ENCODE measurements at places on chromosomes 3 and 15.

- DNase-seq, result no peak
Observed at GRCh38 chr3:196177967-196178366, 33.2 kb downstream of the ZDHHC19 start.

DNA sequence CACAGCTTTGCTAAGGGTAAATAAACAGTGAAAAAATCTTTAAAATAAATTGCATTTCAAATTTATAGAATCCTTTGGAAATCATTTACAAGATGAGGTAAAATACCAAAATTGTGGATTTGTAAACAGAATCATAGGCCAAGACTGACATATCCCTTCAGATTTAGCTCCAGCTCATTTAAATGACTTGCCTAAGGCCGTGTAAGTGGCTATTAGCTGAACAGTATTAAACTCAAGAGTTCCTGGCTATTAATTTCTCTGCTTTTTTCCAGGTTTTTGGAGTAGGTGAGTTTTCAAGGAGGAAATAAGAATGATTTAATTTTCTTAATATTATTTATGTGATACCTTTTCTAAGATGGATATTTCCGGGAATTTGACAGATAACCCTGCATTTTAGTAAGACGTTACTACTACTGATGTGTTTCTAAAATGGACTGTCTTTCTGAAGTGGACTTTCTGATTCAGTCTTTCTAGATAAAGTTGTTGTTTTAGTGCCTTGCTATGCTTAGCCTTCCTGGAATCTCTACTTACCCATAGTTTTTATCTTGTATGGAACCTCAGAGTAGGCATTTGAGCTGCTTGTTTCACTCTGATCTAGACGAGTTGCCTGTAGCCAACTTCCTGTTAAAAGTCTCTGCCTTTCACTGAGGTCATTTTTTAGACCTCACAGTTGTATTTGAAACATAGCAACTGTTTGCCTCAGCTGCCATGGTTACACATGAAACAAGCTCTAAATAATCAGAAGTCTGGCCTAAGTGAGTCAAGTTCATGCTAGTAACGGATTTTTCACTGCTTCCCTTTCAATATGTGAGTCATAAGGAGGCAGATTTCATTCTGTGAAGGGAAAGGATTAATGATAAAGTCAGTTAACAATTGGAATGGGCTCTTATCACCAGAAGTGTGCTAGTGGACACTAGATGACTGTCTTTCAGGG is 127.0 kb downstream of the KLHL25 start:
- peak; percentile 7 for DNase-seq

DNA sequence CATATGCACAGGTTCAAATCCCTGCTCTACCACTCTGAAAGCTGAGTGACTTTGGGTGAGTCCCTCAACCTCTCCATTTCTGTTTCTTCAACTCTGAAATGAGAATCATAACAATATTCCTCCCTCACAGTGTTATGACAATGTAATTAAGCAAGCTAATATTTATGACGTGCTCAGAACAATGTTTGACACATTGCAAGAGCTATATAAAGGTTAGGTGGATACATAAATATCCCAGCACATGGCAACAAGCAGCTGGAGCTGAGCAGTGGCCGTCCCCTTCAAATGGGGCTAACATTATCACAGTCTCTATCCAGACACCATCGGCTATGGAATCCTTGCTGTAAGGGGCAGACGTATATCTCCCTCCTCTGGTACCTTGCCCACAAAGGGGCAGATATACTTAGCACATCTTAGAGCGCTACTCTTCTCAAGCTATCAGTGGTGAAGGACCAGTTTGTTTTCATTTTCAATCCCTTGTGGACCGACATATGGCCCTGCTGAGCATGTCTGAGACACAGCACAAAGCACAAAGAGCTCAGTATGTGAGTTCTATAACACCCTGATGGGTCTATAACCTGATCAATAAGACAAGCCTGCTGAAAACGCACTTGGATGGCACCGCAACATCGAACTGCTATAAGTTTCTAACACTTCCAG is 80.9 kb downstream of the PRICKLE2 start:
- DNase-seq, result no peak

GRCh38 chr3:172699031-172699430 is 11.8 kb downstream of the NCEH1 start:
- no peak for DNase-seq

DNA sequence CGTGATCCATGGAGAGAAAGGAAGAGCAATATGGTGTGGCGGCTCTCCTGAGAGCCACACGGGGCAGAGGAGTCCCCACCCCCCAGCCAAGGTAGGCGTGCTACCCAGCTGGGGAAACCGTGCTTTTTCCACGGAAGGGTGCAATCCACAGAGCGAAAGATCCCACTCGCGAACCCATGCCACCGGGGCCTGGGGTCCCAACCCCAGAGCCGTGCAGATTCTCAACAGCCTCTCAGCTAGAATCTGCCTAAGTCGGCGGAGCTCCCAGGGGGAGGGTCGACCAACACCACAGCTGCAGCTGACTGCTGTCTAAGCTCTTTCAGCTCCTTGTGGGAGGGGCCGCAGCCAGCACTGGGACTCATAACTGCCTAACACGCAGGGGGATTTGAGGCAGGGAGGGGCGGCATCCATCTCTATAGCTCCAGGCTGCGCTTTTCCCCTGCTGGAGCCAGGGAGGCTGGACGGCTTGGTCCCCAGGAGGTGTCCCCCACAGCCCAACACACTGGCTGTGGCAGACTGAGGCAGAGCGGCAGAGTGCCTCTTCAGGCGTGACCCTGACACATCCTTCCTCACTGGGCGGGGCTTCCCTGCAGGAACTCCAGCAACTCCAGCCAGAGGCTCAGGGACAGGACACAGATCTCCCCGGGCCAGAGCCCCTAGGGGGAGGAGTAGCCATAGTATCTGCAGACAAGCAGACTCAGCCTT is 107.6 kb upstream of the ZBTB20 start:
- no peak for DNase-seq

DNA sequence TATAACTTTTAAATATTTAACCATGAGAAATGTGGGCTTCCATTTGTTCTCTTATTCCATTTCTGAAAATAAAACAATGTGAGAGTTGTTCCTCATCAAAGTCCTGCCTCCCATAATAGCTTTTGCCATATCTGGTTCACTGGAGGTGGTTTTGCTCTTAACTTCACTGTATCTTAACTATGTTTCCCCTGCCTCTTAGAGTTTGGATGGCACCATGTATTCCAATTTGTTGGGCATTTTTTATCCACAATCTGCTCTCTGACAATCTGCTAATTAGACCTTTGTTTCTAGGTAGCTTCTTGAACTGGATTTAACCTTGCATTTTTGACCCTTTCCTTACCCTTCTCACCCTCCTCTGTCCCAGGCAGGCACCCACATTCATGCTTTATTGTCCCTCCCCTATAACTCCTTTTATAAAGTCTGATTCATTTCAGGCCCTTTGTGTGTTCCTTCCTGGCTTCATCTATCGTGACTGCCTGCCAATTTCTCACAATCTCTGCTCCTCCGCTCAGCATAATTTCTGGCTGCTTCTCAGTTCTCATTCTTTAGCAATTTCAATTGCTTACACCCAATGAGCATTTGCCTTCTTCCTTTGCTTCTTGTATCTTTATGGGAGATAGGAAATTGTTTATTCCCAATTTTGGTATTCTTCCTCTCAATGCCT is 144.2 kb upstream of the ARHGEF26 start:
- DNase-seq, result no peak

- DNase-seq, result no peak
Observed at GRCh38 chr15:80618685-80619400, 76.3 kb upstream of the ABHD17C start.

GRCh38 chr3:16477056-16477455 is 36.4 kb downstream of the RFTN1 start:
- DNase-seq, result no peak

GRCh38 chr3:116444115-116444747 is 1.1 kb downstream of the LSAMP start:
- DNase-seq, result no peak

DNA sequence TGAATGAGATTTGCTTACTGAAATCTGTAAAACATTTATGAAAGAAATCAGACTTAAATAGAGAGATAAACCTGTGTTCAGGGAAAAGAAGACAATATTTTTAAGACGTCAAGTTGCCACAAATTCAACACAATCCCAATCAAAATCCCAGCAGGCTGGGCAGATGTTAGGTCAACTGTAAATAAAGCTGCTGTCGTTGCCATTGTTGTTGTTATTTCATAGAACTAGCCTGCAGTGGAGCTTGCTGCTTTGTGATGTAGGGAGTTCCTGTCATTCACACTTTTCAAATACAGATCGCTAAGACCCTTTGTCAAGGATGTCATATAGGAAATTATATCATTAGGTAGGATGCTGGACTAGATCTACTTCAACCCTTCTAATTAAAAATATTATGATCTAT is 123.1 kb downstream of the NEO1 start:
- DNase-seq, result no peak

DNA sequence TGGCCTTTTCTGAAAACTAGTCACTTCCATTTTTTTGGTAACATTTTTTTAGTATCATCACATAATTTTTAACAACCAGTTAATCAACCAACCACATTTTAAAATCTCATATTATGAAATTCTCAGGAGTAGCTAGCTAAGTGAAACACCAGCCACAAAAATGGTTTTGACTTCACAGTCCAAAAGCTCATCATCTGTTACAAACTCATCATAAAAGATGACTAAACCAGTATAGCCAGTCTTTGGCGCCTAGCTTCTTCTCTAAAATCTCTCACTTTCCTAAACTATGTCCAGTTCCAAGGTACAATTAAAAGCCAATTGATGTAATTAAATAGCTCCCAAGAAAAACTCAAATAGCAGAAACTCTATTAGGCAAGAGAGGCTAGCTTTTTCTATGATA is 88.2 kb upstream of the ZNF385D start:
- DNase-seq, result no peak

DNA sequence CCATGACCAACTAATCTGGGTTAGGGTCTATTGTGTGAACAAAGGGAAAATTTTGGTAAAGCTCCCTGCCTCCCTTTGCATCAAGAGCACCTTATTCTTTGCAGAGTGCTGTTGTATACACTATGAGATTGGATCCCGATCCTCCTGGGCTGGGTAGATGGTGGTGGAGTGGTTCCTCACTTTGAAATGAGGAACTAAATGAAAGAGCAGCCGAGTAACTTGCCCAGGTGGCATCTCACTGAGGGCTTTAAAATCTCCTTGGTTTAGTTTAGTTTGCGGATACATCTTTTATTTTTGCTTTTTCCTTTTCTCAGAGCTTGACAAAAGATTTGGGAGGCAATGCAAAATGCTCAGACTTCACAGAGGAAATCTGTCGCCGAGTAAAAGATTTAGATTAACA is 19.4 kb downstream of the IDH3A start:
- DNase-seq, result no peak

GRCh38 chr3:140164922-140165590 is 230.1 kb downstream of the CLSTN2 start:
- no peak for DNase-seq

- no peak for DNase-seq
Observed at GRCh38 chr15:68795298-68795848, 25.3 kb downstream of the ANP32A start.

DNA sequence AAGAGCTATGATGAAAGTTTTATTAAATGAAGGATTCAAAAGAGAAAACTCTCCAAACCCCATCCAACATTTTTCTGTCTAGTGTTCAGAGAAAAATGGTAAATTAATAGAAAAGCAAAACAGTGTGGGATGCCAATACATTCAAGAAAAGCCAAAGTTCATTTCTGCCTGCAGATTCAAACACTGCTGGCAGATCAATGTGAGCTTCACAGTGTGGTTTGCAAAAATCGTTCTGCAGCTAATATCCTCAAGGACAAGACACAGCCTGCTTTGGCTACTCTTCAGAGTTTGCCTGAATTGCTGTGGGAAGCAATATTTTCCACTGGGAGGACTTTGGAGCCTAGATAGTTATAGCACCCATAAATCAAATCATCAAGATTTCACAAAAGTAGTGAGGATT is 619.9 kb upstream of the SUCLG2 start:
- no peak for DNase-seq

DNA sequence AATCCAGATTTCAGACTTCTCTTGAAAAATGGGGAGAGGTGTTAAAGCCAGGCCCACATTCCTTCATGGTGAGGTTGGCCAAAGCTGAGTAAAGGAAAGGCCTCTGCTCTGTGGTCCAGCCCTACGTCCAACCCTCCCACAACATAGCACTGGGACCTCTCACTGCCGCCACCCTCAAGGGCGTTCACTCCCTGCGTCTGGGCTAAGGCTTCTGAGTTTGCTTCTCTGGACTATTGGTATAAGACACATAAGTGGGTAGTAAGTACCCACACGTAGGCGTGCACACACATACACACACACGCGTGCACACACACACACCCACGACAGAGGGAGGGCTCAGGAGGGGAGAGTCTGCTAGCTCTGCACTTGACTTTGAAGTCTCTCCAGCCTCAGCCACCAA is 80.2 kb upstream of the PXYLP1 start:
- no peak for DNase-seq

DNA sequence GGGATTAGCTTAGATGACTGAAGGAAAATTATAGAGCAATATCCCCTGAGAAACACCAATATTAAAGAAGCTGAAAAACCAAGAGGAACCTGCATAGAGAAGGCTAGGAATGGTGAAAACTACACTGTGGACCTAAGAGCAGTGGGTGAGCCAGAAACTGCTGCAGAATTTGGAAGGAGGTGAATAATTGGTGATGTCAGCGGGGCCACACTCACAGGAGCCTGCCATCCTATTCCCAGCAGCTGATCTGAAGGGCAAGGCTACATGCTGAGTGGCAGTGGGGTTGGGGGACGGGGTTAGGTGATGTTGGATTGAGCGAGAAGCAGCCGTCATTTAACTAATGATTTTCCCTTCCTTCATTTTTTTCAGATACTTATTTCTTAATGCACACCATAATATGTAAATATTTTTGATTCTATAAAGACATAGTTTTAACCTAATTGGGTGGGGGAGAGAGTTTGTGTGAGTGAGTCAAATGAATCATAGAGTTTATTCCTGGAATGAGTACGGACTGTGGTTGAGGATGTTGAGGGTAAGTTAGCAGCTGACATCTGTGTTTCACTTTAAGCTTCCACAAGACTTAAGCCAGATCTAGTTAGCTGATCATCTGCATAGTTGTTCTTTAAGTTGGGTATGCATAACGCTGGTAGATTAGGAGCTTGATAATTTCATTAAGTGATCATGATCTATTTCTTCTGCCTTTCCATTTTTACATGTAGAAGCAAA is 222.8 kb downstream of the PTPRG start:
- peak; percentile 6 for DNase-seq

- DNase-seq, result no peak
Observed at GRCh38 chr3:177478170-177478867, 281.0 kb upstream of the TBL1XR1 start.

DNA sequence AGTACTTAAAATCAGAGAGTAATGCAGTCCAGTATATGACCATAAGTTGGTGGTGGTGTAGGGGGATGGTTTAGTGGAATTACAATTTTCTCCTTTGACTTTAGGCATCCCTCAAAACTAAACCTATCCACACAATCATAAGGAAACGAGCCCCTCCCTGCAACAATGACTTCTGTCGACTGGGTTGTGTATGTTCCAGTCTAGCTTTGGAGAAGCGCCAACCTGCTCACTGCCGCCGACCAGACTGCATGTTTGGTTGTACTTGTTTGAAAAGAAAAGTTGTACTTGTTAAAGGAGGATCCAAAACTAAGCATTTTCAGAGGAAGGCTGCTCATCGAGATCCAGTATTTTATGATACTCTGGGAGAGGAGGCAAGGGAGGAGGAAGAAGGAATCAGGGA is 52.8 kb downstream of the MGA start:
- DNase-seq, result no peak

GRCh38 chr3:4245671-4246070 is 57.5 kb upstream of the SETMAR start:
- DNase-seq, result no peak

GRCh38 chr15:68829068-68829467 is 8.4 kb upstream of the ANP32A start:
- DNase-seq, result no peak
